ENCODE measurements at places on chromosomes 5 and 9. TPM values are rescaled to one million over a fixed set of nuclear protein-coding genes. Genes with fewer than 3 reads are reported as not detected.

The ANXA1 gene
- polyA plus RNA-seq, result 60.7 TPM

The PELO gene
- polyA plus RNA-seq, result 34.6 TPM

The LSM11 gene
- 0.90 TPM for polyA plus RNA-seq

The NR4A3 gene
- polyA plus RNA-seq, result 0.52 TPM

The ALAD gene
- 40.1 TPM for polyA plus RNA-seq

The RUSC2 gene
- polyA plus RNA-seq, result 17.1 TPM

The GLRA1 gene
- polyA plus RNA-seq, result not detected

The TAF1L gene
- not detected for polyA plus RNA-seq

The CDC20B gene
- polyA plus RNA-seq, result not detected

The NKD2 gene
- polyA plus RNA-seq, result 5.0 TPM

The SHOC1 gene
- polyA plus RNA-seq, result 0.01 TPM

The GLDC gene
- 0.07 TPM for polyA plus RNA-seq

The CDH9 gene
- polyA plus RNA-seq, result not detected

The PLCXD3 gene
- polyA plus RNA-seq, result 1.4 TPM

The NOL6 gene
- polyA plus RNA-seq, result 28.7 TPM

The ECSCR gene
- polyA plus RNA-seq, result 8.5 TPM

The RORB gene
- polyA plus RNA-seq, result 0.45 TPM

The EIF4E1B gene
- polyA plus RNA-seq, result not detected

The TGFBI gene
- polyA plus RNA-seq, result 10.9 TPM

The ACOT12 gene
- polyA plus RNA-seq, result not detected

The TMEM167A gene
- polyA plus RNA-seq, result 19.3 TPM

The INSL4 gene
- polyA plus RNA-seq, result not detected

The CDKN2B gene
- 1.6 TPM for polyA plus RNA-seq

The ACER2 gene
- 2.9 TPM for polyA plus RNA-seq

The SREK1IP1 gene
- polyA plus RNA-seq, result 6.4 TPM

The C5orf58 gene
- polyA plus RNA-seq, result not detected

The OLFM1 gene
- 6.5 TPM for polyA plus RNA-seq

The SLC34A3 gene
- not detected for polyA plus RNA-seq

The FCHO2 gene
- polyA plus RNA-seq, result 12.0 TPM

The ACSL6 gene
- polyA plus RNA-seq, result 0.11 TPM

The SAPCD2 gene
- polyA plus RNA-seq, result 0.18 TPM

The VLDLR gene
- polyA plus RNA-seq, result 13.2 TPM

The CARTPT gene
- polyA plus RNA-seq, result not detected

Measured in adipose tissue (tissue), 3 donors.